ENCODE measurements at places on chromosomes 6 and 20.
A peak's percentile ranks its signal among the peaks of the same experiment; 100 is the strongest.

DNA sequence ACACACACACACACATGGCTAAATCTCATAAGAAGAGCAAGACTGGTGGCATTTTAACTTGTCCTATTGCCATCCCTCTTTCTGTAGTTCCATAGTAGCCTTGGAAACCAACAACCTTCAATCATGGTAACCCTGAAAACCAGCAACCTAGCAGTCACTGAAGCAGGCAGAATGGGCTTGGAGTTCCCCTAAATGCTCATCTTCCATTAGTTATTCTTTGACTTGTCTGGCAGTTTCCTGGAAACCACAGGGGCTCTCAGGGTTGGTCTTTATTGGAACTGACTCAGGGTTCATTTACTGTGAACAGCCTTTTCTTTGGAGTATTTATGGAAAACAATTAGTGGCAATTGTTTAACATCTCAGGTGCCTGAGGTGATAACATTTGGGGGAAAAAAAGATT lies 19.4 kb upstream of the BRPF3 start:
- DNase-seq: no peak

- no peak for DNase-seq
These were observed 184.8 kb upstream of the FOXQ1 start for GRCh38 chr6:1127129-1127528.

GRCh38 chr6:87122477-87122876 lies 27.6 kb upstream of the CGA start:
- DNase-seq: no peak

DNA sequence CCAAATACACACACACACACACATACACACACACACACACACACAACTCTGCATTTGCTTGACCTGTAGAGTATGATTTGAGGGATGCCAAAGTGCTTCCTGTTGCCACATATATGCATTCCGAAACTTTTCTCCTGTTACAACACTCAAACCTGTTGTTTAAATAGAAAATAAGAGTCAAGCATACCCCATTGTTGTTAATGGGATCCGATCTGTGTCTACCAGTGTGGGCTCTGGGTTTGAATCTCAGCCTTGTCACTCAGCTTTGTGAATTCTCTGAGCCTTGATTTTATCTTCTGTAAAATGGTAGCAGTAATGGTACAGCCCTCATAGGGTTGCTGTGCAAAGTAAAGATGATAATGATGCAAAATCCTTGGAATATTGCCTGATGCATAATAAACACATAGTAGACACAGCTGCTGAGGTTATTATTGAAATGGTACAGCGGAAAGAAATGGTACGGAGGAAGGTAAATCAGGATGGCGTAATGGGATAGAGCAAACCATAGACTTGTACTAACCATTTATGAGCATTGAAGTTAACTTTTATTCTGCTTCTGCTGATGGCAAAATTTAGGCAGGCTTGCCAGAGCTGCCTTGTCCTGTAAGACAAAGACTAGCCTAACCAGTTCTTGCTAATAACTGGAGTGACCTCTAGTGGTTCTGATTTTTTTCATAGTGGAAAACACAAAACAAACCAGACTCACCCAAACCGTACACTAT lies 113.5 kb upstream of the PHACTR1 start:
- no peak for DNase-seq

DNA sequence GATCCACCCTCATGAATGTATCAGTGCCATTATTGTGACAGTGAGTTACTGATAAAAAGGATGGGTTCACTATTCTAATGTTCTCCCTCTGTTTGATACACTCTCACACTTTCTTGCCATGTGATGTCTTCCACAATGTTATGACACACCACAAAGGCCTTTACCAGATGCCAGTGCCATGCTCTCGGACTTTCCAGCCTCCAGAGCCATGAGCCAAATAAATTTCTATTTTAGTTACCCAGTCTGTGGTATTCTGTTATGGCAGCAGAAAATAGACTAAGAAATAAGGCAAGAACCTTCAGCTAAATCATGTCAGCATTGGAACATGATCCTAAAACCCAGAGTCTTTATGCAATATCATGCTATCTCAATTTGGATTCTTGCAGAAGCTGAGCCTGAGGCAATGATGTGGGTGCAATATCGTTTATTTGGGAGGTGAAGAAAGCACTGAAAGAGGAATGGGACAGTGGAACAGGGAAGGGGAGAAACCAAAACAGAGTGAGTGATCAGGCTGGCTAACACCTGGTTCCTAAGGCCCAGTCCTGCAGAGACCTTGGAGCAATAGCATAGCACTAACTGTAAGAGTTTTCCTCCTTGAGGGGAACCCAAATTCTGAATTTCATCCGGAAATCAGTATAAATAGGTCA lies 130.4 kb upstream of the LRFN2 start:
- no peak for DNase-seq

DNA sequence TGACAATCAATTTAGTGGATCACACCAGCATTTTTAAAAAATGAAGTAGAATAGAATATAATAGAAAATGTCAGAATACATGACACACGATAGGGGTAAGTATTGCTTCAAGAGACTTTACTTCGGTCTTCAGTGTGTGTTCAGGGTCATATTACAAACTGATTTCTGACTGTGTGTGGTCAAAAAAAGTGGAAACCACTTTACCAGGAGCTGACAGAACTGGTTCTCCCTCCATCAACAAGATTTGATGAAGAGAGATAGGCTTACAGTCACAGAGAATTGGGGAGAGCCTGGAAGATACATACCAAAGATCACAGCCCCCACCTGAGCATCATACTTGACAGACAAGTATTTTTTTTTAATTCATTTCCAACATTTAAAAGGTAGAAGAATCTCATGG lies 21.7 kb downstream of the ARMC2 start:
- no peak for DNase-seq

- DNase-seq: no peak
These were observed 10.8 kb upstream of the ECT2L start for GRCh38 chr6:138785079-138785478.

- DNase-seq: no peak
These were observed 30.4 kb downstream of the AFDN start for GRCh38 chr6:167856999-167857660.

- no peak for DNase-seq
These were observed 37.4 kb downstream of the ATXN1 start for GRCh38 chr6:16723826-16724225.

GRCh38 chr20:64133951-64134407 lies 26.6 kb upstream of the NPBWR2 start:
- no peak for DNase-seq

DNA sequence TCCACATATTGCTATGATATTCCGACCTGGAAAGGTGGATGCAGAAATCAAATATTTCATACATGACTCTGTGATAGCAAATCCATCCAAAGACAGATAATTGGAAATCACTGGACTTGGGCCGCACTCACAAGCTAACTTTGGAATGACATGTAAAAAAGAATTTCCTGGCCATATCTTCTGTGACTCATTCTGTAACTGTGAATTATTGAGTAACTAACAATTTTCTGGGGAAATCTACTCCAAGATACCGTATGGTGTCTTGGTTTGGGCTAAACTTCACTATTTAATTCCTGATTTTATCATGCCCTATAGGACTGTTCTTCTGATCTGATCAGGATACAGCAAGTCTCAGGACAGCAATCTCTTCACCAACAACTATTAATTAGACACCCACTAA lies 92.7 kb upstream of the LY86 start:
- no peak for DNase-seq

- peak; percentile 83 for DNase-seq
These were observed 93.5 kb downstream of the CEBPB start for GRCh38 chr20:50283922-50284810.

DNA sequence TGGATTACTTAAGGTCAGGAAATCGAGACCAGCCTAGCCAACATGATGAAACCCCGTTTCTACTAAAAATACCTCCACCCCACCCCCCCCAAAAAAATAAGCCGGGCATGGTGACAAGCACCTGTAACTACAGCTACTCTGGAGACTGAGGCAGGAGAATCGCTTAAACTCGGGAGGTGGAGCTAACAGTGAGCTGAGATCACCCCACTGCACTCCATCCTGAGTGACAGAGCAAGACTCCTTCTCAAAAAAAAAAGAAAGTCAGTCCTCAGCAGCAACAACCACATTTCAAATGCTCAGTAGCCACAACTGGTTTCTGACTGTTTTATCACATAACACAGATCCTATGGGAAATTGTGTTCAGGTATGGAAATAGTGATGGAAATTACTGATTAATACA lies 135.3 kb downstream of the HFE start:
- no peak for DNase-seq

GRCh38 chr6:34004706-34005105 lies 141.2 kb downstream of the GRM4 start:
- DNase-seq: no peak

DNA sequence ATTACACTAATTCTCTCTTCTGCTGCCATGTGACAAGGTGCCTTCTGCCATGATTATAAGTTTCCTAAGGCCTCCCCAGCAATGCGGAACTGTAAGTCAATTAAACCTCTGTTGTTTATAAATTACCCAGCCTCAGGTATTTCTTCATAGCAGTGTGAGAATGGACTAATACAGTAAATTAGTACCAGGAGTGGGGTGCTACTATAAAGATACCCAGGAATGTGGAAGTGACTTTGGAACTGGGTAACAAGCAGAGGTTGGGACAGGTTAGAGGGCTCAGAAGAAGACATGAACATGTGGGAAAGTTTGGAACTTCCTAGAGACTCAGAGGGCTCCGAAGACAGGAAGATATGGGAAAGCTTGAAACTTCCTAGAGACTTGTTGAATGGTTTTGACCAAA lies 34.8 kb downstream of the MICA start:
- no peak for DNase-seq

DNA sequence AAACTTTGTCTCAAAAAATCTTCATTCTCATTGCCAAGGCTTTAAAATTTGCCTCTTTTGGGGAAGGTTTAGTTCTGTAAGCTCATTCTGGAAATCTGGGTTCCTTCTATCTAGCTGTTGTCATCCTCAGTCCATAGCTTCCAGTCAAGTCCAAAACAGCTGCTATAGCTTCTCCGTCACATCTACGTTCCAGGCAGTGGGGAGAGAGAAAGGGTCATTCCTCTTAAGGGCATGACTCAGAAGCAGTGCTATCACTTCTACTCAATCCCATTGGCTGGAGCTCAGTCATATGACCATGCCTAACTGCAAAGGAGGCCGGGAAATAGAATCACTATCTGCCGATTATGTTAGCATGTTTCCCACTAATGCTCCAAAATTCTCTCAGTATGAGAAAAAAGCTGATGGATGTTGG lies 141.4 kb upstream of the PTPN1 start:
- DNase-seq: no peak

DNA sequence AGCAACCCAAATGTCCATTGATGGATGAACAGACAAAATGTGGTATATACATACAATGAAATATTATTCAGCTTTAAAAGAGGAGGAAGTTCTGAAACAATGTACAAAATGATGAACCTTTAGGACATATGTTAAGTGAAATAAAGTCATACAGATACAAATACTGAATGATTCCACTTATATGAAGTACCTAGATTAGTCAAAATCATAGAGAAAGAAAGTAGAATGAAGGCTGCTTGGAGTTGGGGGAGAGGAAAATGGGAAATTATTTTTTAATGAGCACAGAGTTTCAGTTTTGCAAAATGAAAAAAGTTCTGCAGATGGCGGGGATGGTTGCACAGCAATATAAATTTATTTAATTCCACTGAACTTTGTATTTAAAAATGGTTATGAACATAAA lies 12.4 kb downstream of the COL19A1 start:
- no peak for DNase-seq

GRCh38 chr6:150565945-150566344 lies 33.7 kb upstream of the PLEKHG1 start:
- no peak for DNase-seq

DNA sequence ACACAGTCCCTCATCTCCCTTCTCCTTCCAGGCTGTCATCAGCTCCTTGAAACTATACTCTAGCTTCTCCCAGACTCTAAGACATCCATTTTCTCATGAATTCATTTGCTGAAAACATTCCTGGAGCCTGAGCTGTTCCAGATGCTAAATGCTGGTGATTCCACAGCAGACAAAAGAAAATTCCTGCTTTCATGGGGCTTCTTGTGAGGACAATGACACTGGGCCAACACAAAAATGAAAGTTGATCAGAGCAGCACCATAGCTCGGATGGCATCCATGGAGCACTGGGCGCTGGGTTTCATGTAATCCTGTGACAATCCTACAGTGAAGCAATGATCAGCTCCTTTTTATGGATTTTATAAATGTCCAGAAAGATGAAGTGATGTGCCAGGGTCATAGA lies 47.4 kb upstream of the STX16 start:
- no peak for DNase-seq

- no peak for DNase-seq
These were observed 125.7 kb downstream of the ANKS1A start for GRCh38 chr6:35014786-35015185.

DNA sequence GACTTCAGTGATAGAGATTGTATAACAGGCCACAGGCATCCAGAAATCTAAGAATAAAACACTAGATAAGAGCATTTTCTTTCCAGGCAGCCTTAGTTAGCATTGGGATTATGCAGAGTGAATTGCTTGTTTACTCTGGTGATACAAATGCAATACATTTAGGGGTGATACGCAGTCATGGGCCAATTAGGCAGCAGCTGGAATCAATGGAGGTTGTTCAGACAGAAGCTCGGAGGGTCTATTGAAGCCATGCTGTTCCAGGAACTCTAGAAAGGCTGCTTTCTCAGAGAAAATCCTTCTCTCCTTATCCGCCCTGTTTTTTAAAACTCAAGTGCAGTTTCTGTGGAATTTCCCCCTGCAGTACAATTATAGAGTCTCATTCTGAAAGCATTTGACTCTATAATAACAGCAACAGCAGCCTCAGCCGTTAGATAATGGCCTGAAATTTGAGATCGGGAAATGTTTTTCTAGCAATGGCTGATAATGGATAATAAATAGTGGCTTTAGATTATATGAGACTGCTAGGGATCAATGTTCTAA lies 364.3 kb upstream of the HS3ST5 start:
- DNase-seq: no peak

- DNase-seq: no peak
These were observed 92.9 kb upstream of the ENPP5 start for GRCh38 chr6:46263707-46264086.

DNA sequence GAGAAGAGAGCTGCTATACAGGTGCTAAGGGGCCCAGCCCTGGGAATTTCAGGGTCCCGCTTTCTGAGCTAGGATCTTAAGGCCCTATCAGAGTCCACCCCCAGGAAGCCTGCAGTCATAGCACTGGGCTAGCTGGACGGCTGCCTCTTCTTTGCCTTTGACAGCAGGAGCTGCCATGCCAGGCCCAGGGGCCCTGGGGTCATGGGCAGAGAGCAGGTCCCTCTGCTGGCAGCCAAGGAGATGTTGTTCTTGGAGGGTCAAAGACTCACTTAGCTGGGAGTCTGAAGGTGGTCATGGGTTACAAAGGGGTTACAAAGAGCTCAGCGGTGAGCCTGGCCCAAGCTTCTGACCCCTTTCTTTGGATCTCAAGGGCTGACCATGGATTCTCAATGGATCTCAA lies 52.7 kb downstream of the RPP21 start:
- no peak for DNase-seq

All from lower leg skin (tissue), 4 donors.